ENCODE measurements at places on chromosomes 2 and 18.

- DNase-seq, result no peak
These were observed 25.7 kb downstream of the MC2R start for GRCh38 chr18:13889671-13890070.

- DNase-seq, result no peak
These were observed 101.3 kb upstream of the CCDC150 start for GRCh38 chr2:196538189-196538588.

DNA sequence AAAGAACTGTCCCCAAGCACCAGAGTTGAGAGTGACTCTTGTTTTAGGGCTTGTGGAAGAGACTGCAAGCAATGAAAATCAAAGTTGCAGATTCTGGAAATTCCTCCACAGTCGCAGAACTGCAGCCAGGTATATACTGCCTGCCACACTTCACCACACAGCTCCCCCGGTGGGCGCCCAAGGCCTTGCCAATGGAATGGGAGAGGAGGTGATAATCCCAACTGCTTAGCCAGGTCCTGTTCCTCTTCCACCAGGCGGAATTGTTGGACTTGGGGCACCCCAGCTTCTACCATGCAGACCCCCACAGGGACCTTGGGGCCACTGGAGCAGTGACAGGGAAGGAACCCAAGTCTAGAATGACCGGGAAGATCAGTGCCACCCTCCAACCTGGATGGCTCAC, 4.8 kb upstream of the PDIA6 start:
- DNase-seq, result no peak

GRCh38 chr2:186068139-186068801, 329.7 kb downstream of the FSIP2 start:
- DNase-seq, result no peak

DNA sequence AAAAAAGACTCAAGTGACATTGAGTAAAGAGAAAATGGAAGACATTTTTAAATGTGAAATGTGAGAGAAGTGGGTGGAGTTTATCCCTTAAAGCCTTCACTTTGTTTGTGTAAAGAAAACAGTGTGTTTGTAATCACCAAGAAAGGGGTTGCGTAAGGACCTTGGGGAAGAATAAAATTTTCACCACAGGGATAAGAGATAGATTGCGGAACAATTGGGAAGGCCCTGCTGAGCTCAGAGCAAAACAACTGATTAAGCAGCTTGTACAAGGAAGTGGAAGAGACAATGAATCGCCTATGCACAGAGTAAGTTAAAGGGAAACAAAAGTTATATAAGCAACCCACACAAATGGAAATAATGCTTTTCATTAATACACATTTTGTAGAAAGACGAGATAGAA, 327.7 kb downstream of the RAD51AP2 start:
- no peak for DNase-seq

DNA sequence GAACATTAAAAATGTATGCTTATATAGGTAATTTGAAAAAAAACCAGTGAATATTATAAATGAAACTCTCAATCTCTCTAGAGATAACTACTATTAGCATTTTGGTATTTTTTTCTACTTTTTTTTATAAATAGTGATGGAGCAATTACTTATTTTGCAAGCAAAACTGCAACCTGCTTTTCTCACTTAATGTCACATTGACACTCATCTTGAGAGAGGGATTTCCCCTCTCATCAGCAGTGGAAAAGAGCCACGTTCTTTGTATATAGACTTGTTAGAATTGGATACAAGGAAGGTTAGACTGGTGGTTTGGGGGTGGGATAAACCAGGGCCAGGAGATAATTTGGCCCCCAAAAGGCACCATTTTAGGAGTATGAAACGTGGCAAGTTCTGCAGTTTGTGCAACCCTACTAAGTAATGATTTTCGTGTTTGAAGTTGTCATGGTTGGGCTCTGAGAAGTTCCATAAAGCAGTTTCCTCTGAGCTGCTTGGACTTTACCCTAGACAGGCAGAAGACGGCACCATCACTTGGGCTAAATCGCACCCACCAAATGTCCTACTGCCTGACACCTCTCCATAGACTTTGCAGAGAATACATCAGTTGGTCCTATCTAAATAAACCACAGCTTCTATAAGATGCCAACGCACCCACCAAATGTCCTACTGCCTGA, 194.0 kb downstream of the ACTR3 start:
- no peak for DNase-seq

GRCh38 chr2:86631846-86632485, 8.3 kb upstream of the RNF103 start:
- DNase-seq, result no peak
